ENCODE measurements at places on chromosomes 6 and 20. TPM values are rescaled to one million over a fixed set of nuclear protein-coding genes. Genes with fewer than 3 reads are reported as not detected.
A peak's percentile ranks its signal among the peaks of the same experiment; 100 is the strongest.

Gene PRSS35
- polyA plus RNA-seq, result 45.0 TPM

Gene COX7A2
- 261 TPM for polyA plus RNA-seq

Gene TREML4
- not detected for polyA plus RNA-seq

Gene FAM209B
- not detected for polyA plus RNA-seq

Gene GINM1
- polyA plus RNA-seq, result 52.0 TPM

Gene HLA-DRB5
- polyA plus RNA-seq, result 2.3 TPM

Gene MYCT1
- polyA plus RNA-seq, result 16.2 TPM

Gene NOX3
- not detected for polyA plus RNA-seq

Gene DPM1
- 49.6 TPM for polyA plus RNA-seq

Gene HLA-DPA1
- polyA plus RNA-seq, result 12.2 TPM

Gene RNF144B
- polyA plus RNA-seq, result 6.7 TPM

Gene RBM38
- polyA plus RNA-seq, result 48.4 TPM

Gene ID1
- 46.5 TPM for polyA plus RNA-seq

Gene OR2H2
- polyA plus RNA-seq, result not detected

Gene EDN3
- 25.9 TPM for polyA plus RNA-seq

Gene ZFAND3
- polyA plus RNA-seq, result 88.0 TPM

Gene ITPR3
- polyA plus RNA-seq, result 11.5 TPM

Gene PRPH2
- 5.1 TPM for polyA plus RNA-seq

Gene LST1
- polyA plus RNA-seq, result 5.5 TPM

Gene CCN6
- 0.09 TPM for polyA plus RNA-seq

Gene LGSN
- not detected for polyA plus RNA-seq

Gene LY6G6F
- 0.38 TPM for polyA plus RNA-seq

DNA sequence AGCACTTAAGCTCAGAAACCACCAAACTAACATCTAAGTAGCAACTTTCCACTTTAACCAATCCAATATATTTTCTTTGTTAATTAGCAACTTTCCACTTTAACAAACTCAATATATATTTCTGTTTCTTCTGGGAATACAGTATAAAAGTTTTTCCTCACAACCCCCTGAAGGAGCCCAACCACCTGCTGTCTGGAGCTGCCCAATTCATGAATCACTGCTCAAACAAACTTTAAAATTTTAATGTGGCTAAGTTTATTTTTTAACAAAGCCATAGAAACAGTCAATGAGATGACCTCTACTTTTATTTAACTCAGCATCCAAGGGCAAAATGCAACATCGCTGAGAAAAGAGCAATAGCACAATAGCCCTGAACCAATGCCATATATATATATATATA, 500.1 kb downstream of the EPM2A start:
- DNase-seq, result no peak

DNA sequence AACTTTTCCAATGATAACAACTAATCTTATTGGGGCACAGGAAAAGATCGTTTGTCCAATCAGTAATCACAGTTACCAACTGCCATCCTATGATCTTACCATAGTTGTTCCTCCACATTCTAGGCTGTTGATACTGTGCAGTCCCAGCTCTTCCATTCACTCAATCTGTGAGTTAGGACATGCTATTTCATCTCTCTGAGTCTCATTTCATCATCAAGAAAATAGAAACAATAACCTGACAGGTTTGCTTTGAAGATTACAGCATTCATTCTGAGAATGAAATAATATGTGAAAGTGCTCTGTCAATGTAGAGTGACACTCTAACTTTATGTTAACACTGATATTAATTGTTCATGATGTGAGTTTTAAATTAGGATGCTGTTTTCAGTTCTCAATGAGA, 89.8 kb downstream of the KIF13A start:
- DNase-seq, result no peak

DNA sequence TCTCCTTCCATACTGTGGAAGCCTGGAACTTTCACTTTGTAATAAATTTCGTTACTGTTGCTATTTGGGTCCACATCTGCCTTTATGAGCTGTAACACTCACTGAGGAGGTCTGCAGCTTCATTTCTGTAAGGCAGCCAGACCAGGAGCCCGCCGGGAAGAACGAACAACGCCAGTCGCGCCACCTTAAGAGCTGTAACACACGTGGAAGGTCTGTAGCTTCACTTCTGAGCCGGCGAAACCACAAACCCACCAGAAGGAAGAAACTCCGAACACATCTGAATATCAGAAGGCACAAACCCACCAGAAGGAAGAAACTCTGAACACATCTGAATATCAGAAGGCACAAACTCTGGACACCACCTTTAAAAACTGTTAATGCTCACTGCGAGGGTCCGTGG, 589.9 kb upstream of the SLC35B3 start:
- DNase-seq, result no peak

DNA sequence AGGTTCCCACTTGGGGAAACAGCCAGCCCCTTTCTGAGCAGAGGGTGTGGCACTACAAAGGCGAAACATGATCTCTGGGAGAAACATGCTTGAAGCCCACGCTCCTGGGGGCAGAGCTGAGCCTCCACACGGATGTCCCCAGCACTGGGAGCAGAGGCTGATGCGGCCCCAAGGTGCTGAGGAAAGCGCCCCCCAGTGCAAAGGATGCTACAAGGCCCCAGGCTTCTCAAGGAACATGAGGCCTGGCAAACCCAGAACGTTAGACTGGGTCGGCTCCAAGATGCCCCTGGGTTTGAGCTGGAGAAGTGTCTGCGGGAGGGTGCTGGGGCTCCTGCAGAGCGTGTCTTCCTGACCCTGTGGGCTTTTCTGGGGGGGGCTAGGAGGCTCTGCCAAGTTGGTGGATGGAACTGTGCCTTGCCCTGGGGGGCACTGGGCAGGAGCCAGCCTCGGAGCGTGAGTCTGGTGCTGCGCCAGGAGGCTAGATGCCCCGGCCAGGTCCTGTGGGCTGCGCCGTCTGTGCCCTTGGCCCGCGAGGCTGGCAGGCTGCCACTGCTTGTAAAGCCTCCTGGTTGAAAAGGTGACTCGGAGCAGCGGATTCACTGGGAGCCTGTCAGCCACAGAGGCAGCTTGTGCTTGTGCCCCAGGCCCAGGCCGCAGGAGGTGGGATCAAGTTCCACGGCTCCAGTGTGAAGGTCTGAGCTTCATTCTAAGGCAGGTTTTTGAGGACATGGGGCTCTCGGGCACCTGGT, 8.1 kb downstream of the SYNJ2 start:
- DNase-seq, result no peak

DNA sequence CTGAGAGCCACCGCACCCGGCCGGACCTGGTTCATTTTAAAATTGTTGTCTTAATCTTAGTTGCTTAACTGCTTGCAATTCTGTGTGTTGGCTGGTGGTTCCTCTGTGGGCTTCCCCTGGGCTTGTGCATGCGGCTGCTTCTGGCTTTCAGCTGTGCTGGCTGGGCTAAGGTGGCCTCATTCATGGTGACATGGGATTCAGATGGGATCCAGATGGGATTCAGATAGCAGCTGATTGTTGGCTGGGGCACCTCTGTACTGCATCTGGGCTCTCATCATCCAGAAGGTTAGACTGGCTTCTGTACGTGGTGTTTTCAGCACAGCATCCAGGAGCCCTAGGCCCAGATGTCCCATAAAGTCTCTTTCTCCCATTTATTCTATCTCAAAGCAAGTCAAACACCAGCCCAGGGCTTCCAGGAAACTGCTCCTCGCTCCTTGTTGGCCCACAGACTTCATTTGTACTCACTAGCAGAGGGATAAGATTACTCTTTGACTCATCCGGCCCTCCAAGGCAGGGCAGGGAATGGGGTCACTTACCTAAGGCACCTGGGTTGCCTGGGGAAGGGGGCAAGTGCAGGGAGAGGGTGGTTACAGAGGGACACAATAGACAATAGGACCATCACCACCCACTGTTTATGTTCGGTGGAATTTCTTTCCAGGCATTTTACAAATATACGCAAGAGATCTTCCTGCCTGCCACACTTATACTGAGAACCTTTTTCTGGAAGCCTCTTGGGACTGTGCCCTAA, 10.2 kb upstream of the PEDS1 start:
- DNase-seq, result peak; percentile 84

GRCh38 chr6:41970436-41970846, 28.8 kb upstream of the CCND3 start:
- DNase-seq, result no peak

GRCh38 chr6:159169557-159170332, 545 bp downstream of the FNDC1 start:
- peak; percentile 90 for DNase-seq

- DNase-seq, result peak; percentile 77
Observed at GRCh38 chr6:26003102-26003694, 40.6 kb downstream of the TRIM38 start.

GRCh38 chr6:126614642-126615504, 275.0 kb downstream of the CENPW start:
- DNase-seq, result no peak

GRCh38 chr6:89775150-89775549, 44.4 kb downstream of the MDN1 start:
- no peak for DNase-seq

GRCh38 chr6:23302514-23302913, 733.1 kb downstream of the HDGFL1 start:
- no peak for DNase-seq

GRCh38 chr6:26594730-26595632, 1.8 kb upstream of the ABT1 start:
- peak; percentile 45 for DNase-seq

DNA sequence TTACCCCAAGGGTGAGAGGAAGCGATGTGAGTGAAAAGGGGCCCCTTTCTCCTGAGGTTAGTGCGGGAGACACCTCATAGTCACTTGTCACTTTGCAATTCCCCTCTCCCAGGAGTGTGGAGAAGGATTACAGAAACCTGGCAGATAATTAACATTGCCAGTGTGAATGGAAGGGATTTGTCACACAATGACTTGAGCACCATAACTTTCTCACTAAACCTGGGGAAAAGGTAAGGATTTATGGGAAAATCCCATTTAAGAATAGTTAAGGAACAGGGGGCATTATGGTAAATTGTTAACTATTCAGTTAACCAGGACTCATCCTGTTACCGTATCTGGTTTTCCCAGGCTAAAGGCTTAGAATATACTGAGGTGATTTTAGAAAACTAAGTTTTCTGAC, 219.5 kb upstream of the JAG1 start:
- DNase-seq, result no peak

- peak; percentile 5 for DNase-seq
Observed at GRCh38 chr20:7113577-7114466, 346.3 kb downstream of the BMP2 start.

DNA sequence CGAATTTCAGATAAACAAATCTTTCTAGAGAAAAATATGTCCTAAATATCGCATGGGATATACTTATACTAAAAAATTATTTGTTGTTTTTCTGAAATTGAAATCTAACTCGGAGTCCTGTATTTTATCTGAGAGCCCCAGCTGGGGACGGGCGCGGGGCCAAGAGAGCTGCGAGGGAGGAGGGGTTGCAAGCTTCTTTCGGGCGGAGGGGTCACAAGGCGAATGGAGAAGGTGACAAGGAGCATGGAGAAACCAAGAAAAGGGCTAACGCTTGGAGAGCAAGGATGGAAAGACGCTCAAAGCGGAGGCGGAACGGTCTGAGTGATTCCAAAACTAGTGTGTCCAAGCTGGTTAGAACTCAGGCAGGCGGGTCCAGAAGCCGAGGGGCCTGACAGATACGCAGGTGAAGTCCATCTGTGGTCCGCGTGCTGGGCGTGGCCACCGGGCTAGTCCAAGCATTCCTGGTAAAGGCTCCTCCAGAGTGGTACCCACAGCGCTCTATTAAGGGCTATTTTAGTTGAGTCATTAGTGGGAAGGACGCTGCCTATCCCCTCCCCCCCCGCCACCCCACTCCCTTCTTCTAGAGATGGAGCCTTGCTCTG, 41.5 kb upstream of the ZNFX1 start:
- no peak for DNase-seq

- DNase-seq, result no peak
Observed at GRCh38 chr6:139231206-139231605, 60.6 kb downstream of the TXLNB start.

GRCh38 chr6:414447-414846, 22.9 kb downstream of the IRF4 start:
- no peak for DNase-seq

DNA sequence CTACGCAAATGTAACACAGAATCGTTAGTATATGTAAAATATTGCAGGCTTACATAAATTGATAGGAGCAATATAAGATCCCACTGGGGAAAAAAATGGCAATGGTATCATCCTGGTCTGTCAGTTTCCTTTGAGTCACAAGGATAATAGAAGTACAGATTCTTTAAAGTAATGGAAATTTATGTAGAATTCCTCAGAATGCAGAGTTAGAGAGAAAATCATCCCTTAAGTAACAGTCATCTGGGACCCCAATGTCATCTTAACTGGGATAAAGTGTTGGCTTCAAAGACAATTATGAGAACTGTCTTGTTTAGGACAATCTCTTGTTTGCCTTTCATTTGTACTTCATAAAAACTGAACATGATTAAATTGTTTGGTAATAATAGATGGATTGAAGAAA, 34.5 kb upstream of the PDE7B start:
- no peak for DNase-seq

GRCh38 chr20:48404598-48404997, 423.2 kb downstream of the PREX1 start:
- no peak for DNase-seq

DNA sequence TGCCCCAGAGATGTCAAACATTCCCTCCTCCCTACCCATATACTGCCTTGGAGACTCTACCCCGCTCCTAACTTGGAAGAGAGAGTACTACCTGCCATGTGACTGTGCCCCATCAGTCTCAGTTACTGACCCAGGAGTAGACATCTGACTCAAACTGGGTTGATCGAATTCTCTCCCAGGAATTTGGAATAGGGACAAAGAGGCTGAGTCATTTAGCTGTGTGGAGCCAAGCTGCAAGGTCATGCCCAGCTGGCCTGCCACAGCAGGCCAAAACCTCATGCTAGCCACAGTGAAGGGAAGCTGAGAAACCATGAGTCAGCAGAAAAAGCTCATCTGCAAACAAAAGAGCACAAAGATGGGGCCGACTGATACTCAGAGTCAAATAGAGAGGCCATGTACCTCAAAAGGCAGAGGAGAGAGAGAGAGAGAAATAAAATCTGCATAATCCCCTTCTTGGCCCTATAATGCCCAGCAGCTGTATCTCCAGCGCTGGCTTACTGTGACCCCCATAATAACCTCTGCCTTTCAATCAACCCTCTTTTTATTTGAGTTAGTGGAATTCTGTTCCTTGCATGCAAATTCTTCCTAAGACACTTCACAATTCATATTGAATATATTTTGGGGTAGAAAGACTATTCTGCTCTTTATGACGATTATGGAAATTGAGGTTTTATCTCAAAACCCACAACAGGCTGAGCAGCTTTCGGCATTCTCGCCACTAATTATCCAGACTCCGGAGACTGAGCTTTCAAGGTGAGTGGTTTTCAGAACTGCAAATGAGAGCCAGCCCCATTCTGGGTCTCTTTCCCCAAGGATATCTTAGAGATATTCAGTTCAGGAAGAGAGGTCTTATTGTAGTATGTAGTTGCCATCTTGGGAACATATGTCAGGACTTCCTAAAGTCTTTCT, 21.4 kb upstream of the AKIRIN2 start:
- DNase-seq, result peak; percentile 85

GRCh38 chr6:32290886-32291450, 67.1 kb upstream of the NOTCH4 start:
- no peak for DNase-seq

GRCh38 chr6:14713008-14713960, 532.6 kb upstream of the JARID2 start:
- no peak for DNase-seq

All from muscle of back (tissue), 13 donors.